ENCODE measurements at places on chromosomes 16 and 17.

DNA sequence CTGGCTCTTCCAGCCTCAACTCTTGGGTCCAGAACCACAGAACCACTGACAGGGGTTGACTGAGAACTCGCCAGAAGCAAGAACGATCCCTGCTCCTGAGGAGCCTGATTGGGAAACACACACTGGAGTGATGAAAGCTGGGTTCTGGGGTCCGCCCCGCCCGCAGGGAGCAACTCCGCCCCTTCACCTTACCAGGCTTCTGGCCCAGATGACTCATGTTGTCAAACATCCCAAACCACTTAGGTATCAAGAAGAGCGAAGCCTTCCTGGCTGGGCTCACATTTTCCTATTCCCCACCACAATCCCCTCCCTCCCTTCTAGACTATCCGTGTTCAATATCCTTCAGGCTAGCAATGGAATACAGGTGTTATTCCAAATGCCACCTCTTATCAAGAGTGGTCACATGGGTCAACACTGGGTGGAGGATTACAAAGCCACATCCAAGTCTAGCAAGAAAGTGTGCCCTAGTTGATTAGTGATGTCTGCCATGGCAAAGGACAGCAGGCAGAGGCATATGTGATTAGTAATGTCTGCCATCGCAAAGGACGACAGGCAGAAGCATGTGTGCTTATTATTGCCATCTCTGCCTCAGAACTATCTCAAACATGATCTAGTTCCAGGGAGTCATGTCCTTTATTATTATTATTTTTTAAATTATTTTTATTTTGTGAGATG is 70.5 kb downstream of the TIMM22 start:
- DNase-seq: no peak

DNA sequence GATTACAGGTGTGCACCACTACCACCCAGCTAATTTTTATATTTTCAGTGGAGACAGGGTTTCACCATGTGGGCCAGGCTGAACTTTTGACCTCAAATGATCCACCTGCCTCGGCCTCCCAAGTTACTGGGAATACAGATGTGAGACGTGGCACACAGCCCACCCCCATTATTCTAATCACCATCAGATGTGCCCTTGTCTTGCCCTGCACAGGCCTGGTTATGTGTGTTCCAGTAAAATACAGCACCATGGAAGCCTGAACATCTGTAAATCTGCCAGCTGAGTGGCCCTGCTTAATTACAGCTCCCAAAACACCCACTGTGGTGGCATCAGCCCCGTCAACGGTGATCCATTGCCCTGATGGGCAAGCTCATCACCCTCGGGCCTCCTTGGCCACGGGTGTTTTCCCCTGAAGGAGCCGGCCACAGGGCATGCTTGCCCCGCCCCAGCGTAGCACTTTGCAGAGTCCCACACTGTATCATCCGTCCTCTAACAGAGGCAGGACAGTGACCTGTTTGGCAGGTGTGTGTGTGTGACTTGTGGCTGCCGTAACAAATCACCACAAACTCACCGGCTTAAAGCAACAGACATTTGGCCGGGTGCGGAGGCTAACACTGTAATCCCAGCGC is 74.5 kb downstream of the RBFOX3 start:
- no peak for DNase-seq

- no peak for DNase-seq
Observed at GRCh38 chr16:4216596-4216995, 25.3 kb downstream of the SRL start.

GRCh38 chr16:56073508-56073907 is 117.8 kb upstream of the GNAO1 start:
- no peak for DNase-seq

DNA sequence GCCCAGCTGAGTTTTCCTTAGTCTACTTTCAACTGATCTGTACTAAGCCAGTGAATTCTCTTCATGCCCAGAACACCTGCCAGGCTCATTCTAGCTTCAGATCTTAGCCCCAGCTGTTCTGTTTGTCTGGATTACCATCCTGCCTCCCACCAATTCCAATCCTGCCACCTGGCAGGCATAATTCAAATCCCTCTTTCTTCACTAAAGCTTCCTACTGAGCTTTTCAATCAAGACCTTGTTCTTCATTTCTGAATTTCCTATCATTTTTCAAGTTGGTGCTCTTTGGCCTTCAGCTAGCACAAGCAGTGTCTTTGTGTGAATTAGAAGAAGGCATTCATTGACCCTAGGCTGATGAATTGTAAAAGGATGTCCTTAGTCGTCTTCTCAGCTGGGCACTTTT is 357.6 kb downstream of the UTP18 start:
- DNase-seq: no peak
